ENCODE measurements at places on chromosomes 13 and 19.

GRCh38 chr13:112128331-112128610 is 61.3 kb downstream of the SOX1 start:
- no peak for DNase-seq

- DNase-seq: no peak
These were observed 15.4 kb downstream of the ADAT3 start for GRCh38 chr19:1920644-1921043.

GRCh38 chr19:9586764-9587163 is 2.5 kb upstream of the ZNF121 start:
- peak; percentile 71 for DNase-seq

GRCh38 chr19:489418-490196 is 6.7 kb upstream of the MADCAM1 start:
- DNase-seq: no peak

GRCh38 chr19:13016628-13017305 is 21.5 kb downstream of the NFIX start:
- DNase-seq: no peak

- DNase-seq: no peak
These were observed 30.0 kb downstream of the CSNK1G2 start for GRCh38 chr19:1970806-1971502.

All from LoVo (cell line).